ENCODE measurements at places on chromosomes 3 and 15.

- DNase-seq = peak; percentile 59
These were observed 775 bp upstream of the CCDC39 start for GRCh38 chr3:180680097-180680430.

- no peak for DNase-seq
These were observed 95.1 kb downstream of the LSAMP start for GRCh38 chr3:116350119-116350733.

GRCh38 chr3:70564552-70564951 is 252.1 kb upstream of the MDFIC2 start:
- DNase-seq = no peak

- DNase-seq = no peak
These were observed 198.2 kb upstream of the STRIT1 start for GRCh38 chr3:155491696-155492095.

- DNase-seq = no peak
These were observed 5.2 kb upstream of the FURIN start for GRCh38 chr15:90862964-90863778.

All from NCI-H1092 treated with DMSO at 0.1 percent for 48 hours (cell line).